Hematopoietic multipotent progenitor cell treated with erythropoietin and hydrocortisone succinate and interleukin-3 and kit ligand, for 6 days (in vitro differentiated cells): ENCODE measurements at places on chromosomes 5 and 9.

DNA sequence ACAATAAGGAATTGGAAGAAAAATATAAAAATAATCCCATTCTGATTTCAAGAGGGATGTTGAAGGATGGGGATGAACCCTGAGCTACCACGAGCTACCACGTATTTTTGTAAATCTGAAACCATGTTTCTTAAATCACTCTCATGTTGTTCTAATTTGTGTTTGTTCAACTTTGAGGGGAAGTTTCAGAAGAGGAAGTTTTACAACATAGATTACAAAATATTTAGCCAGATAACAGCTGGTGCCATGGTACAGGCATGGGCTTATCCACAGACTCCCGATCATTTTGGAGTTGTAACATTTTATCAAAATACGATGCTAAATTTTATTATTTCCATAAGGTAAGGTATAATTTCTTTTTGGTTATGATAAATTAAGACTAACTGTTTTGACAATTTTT is 15.2 kb downstream of the CCDC125 start:
- DNase-seq: peak; percentile 52

- DNase-seq: no peak
These were observed 710.5 kb upstream of the CDH9 start for GRCh38 chr5:27748847-27749246.

DNA sequence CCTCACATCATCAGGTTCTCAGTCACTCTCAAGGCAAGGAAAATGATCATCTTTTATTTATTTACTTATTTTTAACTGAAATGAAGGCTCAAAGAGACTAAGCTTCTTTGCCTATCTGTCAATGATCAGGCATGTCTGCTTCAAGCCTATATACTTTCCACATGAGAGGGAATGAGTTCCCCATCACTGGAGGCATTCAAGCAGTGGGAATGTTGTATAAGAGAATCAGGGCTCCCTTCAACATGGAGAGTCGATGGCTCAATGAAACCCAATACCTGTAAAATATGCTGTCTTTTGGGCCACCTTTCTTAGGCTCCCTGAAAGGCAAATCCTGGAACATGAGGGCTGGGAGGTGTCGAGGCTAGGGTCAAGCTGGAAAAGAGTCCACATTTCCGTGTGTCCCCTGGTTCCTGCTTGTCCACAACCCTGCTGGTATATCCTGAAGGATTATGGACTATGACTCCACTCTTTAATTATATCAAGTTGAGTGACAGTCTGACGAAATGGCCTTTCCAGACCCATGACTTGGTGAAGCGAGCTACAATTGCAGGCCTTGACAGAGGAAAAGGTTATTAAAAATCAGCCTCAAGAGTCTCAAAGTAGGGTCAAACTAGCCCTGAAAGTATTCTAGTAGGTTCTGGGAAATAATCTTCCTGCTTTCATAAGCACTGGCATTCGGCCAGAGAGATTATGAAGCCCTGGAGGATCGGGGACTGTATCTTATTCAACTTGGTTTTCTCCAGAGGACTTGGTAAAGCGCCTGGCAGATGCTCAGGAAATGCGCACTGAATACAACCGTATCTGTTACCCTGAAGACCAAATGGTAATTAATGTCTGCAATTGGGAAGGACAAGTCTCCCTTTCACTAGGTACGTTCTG is 145.9 kb upstream of the TBC1D2 start:
- no peak for DNase-seq

DNA sequence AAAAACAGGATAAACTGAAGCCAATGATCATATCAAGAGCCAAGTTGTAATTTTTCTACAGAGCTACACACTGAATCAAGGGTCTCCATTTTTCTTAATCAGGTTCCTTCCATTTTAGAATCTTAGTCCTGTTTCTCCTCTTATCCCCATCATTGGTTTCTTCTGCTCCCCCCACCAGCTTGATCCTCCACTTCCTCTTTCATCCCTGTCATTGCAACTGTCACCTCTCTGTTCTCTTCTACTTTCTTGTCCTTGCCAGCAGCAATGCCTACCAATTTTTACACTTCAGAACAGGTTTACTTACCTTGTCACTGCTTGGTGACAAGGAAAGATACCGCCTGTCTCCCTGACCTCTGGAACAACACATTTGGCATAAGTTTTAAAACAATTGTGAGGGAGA is 97.3 kb downstream of the CFAP90 start:
- peak; percentile 6 for DNase-seq

DNA sequence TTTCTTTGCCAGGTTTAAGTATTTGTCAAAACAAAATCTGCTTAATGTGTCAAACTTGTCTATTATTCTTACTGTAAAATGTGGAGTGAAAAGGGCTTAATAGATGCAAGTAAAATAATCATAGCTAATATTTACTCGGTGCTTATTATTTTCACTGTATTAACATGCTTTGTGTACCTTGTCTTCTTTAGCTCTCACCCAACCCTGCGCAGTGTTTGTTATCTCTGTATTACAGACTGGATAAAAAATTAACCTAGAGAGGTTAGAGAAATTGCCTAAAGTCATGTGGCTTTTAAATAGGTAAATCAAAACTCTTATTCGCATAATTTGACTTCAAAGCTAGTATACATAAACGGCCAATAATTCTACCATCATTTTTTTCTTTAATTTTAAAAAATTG is 1864.8 kb downstream of the MAT2B start:
- no peak for DNase-seq

DNA sequence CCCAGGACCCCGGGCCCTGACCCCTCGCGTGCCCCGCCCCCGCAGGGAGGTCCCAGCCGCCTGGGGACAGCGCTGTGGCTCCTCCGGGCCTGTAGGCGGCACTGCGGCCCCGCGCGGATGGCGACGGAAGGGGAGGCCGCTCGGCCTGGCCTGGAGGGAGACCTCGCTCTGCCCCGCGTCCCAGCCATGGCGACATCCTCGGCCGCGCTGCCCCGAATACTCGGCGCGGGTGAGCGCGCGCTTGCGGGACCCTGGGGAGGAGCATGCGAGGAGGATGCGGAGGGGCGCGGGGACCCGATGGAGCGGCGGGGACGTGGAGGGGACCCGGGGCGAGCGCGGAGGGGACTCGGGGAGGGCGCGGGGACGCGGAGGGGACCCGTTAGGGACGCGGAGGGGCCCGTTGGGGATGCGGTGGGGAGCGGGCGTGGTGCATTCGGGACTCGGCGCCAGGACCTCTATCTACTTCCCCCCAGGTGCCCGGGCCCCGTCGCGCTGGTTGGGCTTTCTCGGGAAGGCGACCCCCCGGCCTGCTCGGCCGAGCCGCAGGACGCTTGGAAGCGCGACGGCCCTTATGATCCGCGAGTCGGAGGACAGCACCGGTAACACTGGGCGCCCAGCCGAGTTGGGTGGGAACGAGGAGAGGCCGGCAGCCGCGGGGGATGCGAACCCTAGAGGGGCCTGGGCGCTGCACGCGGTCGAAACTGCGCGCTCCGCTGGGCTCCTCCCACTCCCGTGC is at the start of gene MRPS2:
MRPS2 (plus strand) TSS at position 158 of the 736 bp plus-strand sequence; CDS start at position 187, 29 bp downstream.
- DNase-seq: peak; percentile 91

DNA sequence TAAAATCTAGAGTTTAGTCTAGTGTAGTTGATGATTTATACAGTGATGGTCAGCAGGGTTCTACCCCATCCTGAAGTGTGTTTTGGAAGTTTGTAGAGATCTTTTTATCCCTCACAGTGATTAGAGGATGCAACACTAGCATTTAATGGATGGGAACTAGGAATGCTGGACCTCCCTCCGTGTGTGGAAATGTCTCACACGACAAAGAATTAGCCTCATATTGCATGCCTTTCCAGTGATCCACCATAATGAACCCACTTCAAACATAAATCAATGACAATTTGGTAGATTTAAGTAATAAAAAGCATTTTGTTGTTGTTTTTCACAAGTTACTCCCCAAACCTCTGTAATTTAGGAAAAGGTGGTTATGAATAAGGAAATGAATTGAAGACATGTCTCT is 82.5 kb upstream of the LMNB1 start:
- DNase-seq: no peak

DNA sequence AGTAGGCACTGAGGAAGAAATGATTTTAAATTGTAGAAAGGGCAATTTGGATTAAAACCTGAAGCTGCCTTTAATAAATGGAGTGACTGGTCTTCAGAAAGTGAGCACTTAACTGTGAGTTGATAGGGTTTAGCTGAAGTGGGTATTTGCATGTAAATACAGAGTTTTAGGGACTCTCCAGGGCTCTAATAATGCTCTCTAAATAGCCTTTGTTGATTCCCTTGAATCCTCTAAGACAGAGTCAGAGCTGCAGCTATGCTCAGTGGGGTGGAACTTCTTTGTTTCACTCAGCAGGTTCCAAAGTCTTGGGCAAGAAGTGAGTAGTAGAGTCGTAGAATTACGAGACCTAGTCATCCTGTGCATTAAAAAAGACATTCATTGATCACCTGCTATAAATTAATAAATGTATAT is 21.4 kb downstream of the GLRA1 start:
- no peak for DNase-seq

GRCh38 chr5:170078931-170079330 is 26.8 kb upstream of the FOXI1 start:
- DNase-seq: no peak

- DNase-seq: no peak
These were observed 448 bp upstream of the GPRIN1 start for GRCh38 chr5:176610435-176610773.

DNA sequence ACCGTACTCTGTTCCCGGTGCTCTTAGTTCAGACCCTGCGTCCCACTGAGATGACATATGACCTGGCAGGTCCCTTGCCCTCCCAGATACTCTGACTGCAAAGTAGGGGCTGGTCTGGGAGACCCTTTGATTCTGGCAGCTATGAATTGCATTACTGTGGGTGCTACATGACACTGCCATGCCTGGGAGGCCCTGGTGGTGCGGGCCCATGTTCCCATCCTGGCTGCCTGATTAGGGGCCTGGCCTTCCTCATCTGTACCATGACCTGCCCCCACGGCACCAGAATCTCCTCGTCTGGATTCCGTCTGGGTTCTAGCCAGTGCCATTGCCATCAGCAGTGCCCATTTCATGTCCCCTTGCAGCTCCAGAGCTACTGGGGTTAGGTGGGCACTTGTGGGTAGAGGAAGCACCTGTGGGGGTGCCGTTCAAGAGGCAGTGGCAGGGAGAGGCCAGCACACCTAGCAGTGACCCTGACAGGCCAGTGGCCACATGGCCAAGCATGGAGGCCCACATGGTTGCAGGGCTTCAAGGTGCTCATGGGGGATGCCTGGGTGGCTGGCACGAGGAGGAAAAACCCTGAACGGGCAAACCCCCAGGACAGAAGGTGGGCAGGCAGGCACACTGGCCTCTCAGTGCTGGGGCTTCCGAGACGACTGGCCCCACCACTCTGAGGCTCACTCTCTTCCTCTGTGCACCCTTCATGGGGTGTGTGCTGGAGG is 69.7 kb downstream of the PHF2 start:
- no peak for DNase-seq

DNA sequence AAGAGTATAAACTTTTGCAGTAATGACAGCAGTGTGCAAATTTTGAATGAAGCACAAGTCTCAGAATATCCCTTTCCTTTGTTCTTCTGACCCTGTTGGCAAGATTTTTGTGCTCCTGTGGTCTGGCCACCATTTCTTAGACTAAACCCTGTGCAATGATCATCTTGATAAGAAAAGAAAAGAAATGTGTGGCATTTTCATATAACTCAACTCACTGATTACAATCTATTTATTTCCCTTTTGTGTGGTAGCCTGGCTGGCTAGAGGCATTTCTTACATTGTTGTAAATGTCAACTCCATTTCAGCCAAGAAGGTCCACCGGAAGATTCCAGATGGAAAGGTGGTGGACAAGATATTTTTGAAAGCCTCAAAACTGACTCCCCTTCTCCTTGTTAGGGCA is 41.9 kb downstream of the ADCY2 start:
- no peak for DNase-seq

GRCh38 chr5:82346399-82347165 is 68.4 kb upstream of the RPS23 start:
- DNase-seq: no peak

- DNase-seq: no peak
These were observed 217.5 kb upstream of the SGCD start for GRCh38 chr5:156109317-156110023.

DNA sequence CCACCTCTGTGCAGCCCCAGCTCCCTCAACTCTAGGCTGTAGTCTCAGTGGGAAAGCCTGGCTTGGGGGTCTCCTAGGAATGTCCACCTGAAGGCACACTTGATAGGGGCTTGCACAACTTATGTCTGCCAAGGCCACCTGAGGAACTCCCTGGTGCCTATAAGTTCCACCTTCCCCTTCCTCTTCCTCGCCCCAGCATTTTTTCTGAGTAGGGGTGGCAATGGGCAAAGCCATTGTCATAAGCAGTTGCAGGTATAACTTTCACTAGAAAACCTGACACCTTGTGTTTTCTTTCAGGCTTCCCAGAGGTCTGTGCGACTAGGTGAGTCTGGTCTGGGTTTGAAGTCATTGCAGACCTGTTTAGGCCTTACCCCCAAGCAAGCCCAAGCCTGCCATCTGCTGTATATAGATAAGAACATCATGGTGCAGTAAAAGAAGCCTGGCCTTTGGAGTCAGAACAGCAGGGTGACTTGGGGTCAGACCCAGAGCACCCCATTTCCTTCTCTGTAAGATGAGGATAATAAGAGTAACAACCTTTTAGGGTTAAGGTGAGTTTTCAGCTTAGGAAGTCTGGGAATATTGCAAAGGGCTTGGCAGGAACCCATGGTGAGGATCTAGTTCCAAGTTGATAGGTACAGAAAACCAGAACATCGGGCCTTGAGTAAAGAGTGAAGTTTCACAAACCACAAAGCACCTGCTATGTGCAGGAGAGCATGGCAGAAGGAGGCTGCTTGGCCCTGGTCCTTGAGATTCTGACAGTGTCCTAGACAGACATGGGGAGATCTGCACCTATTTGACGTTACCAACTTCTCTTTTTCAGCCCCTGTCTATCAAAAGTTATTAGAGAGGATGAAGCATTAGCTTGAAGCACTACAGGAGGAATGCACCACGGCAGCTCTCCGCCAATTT is 33.8 kb downstream of the TGFBI start:
- DNase-seq: peak; percentile 88

- DNase-seq: no peak
These were observed 648.3 kb downstream of the PDE4D start for GRCh38 chr5:59245198-59245597.

DNA sequence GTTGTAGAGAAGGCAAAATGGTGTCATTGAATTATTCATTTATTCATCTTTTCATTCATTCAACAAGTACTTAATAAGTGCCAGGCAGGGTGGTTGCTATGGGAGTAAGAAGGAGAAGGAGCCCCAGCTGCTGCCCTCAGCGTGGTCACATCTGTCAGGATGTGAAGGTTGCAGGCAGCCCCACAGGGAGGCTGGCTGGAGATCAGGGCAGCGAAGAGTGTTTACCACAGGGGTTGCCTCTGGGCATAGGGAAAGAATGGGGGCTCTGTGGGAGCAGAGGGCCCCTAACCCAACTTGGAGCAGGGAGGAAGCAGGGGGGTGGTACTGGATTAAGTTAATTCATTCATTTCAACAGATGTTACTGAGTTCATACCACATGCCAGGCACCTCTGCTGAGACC is 6.0 kb downstream of the PCDH12 start:
- DNase-seq: no peak

- DNase-seq: no peak
These were observed 576.1 kb downstream of the SLCO4C1 start for GRCh38 chr5:101720033-101720432.

- DNase-seq: no peak
These were observed 4.8 kb upstream of the DIAPH1 start for GRCh38 chr5:141623611-141624010.
